ENCODE measurements at places on chromosomes 6 and 20. TPM values are rescaled to one million over a fixed set of nuclear protein-coding genes. Genes with fewer than 3 reads are reported as not detected.

DNA sequence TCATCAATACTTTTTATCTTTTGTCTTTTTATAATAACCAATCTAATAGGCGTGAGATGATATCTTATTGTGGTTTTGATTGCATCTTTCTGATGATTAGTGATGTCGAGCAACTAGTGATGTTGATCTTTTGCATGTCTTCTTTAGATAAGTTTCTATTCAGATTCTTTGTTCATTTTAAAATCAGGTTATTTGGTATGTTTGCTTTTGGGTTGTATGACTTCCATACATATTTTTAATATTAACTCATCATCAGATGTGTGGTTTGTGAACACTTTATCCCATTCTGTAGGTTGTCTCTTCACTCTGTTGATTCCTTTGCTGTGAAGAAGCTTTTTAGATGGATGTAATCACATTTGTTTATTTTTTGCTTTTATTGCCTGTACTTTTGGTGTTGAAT is 295.8 kb downstream of the BCKDHB start:
- no peak for DNase-seq

GRCh38 chr6:17881085-17881858 is 106.2 kb downstream of the KIF13A start:
- DNase-seq, result no peak

- DNase-seq, result no peak
These were observed 24.0 kb downstream of the HLA-DPA1 start for GRCh38 chr6:33049323-33050013.

- peak; percentile 67 for DNase-seq
These were observed 637 bp downstream of the ARID1B start for GRCh38 chr6:156777577-156778453.

Gene LAMP5
- 1.2 TPM for polyA plus RNA-seq

Gene VSTM2L
- polyA plus RNA-seq, result not detected

DNA sequence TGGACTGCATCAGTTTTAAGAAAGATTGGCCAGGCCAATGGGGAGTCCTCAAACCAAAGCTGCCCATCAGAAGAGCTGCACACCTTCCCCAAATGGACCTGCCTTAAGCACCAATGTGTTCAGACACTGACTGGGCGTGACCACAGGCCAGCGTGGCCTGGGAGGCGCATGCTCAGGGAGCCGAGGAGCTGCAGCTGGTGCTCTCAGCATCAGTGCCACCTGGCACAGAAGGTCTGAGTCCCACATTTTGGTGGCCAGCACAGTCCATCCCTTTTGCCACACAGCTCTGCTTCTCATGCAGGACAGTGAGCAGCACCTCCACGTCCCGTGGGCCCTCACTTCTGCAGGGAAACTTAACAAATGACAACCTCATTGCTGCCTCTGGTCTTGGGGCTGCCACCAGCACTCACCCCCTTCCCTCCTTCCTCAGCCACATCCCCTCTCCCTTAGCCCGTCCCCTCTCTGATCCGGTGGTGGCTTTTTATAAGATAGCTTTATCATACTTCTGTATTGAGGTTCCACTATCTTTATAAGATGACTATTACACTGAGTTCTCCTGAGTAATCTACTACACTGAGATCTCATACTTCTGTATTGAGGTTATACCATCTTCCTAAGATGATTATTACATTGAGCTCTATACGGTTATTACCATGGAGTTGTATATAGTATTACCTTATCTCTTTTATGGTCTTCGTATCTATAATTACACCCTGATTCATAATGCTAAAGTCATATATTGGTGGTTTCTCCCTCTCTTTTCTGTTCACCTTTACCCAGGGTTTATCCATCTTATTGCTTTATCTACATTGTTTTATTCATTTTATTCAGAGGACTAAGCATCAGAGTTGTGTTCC is 109.1 kb downstream of the TOX2 start:
- DNase-seq, result no peak

DNA sequence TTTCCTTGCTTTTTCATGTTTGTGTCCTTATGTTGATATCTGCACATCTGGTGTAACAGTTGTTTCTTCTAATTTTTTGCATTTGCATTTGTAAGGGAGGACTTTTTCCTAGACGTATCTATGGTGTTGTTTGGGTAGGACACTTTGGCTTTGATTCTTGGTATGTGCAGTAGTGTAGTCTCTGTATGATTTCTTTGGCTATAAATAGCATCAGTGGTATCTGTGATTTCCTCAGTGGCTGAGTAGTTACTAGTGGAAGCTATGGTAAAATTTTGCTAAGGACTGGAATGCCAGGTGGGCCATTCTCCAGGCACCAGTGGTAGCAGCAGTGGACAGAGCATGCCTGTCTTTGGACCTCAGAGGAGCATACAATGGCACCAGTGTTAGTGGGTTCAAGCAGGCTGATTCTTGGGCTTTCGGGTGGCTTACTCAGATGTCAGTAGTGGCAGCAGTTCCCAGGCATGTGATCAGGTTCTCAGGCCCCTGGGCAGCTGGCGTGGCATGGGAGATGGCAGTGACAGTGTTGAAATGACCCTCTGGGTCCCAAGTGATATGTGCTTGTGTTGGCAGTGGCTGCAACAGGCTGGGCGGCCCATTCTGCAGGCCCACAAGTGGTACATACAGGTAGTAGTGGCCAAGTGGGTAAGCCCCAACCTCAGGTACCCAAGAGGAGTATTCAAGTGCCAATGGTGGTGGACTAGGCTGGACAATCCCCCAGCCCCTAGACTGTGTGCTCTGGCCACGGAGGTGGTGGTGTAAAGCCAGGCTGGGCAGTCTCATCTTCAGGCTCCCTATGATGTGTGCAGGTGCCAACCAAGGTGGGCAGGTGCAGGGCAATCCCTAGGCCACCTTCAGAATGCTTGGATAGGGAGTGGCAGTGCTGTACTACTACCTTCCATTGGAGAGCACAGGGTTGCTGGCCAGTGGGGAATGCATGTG is 54.5 kb downstream of the PLCG1 start:
- DNase-seq, result no peak

Gene PGC
- not detected for polyA plus RNA-seq

GRCh38 chr6:15317934-15318902 is 72.3 kb downstream of the JARID2 start:
- DNase-seq, result no peak

Gene HCRTR2
- polyA plus RNA-seq, result not detected

Gene SLC26A8
- polyA plus RNA-seq, result not detected

- no peak for DNase-seq
These were observed 37.6 kb downstream of the WDR27 start for GRCh38 chr6:169664227-169664626.

GRCh38 chr20:62027116-62027515 is 38.6 kb downstream of the TAF4 start:
- no peak for DNase-seq

Gene ESR1
- polyA plus RNA-seq, result not detected

Gene HSD17B8
- 16.9 TPM for polyA plus RNA-seq

Gene PBOV1
- not detected for polyA plus RNA-seq

DNA sequence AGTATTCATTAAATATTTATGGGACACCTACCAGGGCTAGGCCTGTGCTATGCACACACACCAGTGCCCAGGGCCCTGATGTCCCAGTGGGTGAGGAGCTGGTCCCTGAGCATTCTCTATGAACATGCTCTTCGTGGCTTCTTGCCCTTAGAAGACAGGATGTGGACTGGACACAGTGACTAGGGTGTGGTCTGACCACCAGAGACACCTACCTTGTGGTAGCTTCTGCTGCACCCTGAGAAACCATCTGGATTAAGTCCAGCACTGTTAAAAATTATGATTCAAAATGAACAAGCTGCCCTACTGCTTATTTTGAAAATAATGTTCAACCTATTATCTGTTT is 112.9 kb upstream of the RPS6KA2 start:
- no peak for DNase-seq

Gene TREML2
- 124 TPM for polyA plus RNA-seq

GRCh38 chr6:33850296-33850695 is 46.5 kb upstream of the MLN start:
- no peak for DNase-seq

Gene GSTA3
- polyA plus RNA-seq, result not detected

DNA sequence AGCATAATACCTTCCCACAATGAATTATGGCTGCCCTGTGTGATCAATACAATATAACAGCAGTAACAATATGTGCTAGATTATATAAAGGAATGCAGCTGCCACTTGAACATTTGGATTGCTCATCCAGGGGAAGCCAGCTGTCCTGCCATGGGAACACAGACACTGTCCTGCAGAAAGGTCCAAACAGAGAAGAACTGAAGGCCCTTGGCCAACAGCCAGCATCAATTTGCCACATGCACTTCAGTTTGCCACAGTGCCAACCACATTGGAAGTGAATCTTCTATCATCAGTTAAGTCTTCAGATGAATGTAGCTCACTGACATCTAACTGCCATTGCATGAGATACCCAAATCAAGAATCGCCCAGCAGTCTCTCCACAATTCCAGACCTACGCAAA is 332.4 kb downstream of the PRKN start:
- DNase-seq, result no peak

- DNase-seq, result no peak
These were observed 197.6 kb downstream of the GMDS start for GRCh38 chr6:2047855-2048254.

GRCh38 chr6:6656287-6656686 is 67.8 kb downstream of the LY86 start:
- no peak for DNase-seq

GRCh38 chr6:142303176-142303533 is 1.3 kb downstream of the ADGRG6 start:
- no peak for DNase-seq

Gene OPRM1
- not detected for polyA plus RNA-seq

DNA sequence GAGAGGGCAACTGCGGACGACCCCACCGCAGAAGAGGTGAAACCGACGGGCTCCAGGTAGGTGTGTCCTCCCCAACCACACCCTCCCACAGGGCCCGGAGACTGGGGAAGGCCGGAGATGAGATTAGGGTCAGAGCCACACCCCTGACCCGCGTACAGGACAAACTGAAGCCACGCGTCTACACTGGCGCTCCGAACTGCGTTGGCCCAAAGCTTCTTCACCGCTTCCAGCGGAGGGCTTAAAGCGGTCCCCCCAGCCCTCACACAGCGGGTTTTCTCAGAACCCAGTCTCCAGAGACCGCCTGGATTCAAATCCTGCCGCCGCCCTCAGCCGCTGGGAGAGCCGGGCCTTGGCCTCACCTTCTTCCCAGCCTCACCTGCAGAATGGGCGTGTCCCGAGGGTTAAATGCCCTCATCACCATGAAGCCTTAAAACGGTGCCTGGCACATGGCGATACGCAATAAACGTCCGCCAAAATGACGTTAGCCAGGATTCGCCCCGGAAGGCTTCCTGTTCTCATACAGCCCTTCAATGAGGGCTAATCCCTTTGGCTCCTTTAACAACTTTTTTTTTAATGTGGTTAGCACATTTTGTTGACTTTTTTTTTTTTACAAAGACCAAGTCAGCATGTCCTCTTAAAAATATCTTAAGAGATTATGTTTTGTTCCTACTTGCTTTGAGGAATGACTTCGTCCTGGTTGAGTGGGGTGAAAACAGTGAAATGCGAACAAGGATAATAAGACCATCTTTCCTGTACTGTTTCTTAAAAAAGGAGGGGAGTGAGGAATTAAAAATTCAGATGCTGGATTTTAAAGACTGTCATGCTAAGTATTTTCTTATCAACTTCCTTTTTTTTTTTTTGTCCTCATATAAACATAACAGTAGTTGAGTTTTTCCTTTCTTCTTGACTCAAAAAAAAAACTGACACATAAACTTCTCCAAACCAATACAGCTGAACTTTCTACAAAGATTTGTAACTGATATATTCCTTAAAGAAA is 15.1 kb upstream of the ZNF217 start:
- DNase-seq, result no peak

Gene SCUBE3
- polyA plus RNA-seq, result 0.10 TPM

- DNase-seq, result no peak
These were observed 161.3 kb downstream of the PKHD1 start for GRCh38 chr6:51926125-51926524.

Gene FAM162B
- not detected for polyA plus RNA-seq

DNA sequence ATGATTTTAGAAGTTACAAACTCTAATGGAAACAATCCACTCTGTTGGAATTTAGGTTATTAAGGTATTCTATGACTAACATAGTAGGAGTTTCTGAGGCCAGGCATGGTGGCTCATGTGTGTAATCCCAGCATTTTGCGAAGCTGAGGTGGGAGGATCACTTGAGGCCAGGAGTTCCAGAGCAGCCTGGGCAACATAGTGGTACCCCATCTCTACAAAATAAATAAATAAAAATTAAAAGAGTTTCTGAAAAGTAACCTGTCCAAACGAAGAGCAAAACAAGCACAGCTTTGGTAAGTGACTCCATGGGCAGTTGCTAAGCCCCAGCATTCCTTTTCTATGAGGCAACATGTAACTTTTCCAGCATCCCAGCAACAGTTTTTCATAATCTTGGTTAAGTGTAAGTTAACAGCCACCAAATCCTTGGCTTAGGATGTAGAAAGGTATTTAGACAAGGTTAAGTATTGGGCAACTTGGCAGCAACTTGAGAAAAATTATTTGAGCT is 86.3 kb downstream of the SOX4 start:
- DNase-seq, result no peak

DNA sequence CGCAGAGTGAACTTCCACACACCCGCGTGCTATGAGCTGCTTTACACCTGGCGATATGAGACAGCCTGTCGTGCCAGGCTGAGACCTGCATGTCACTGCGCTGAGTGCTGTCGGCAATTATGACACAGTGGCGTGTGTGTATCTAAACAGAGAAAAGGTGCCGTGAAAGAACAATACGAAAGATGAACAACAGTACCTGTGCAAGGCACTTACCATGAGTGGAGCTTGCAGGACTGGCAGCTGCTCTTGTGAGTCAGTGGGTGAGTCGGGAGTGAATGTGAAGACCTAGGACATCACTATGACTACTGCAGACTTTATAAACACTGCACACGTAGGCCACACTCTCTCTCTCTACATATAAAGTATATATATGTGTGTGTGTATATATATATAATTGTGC is 68.5 kb upstream of the DUSP22 start:
- no peak for DNase-seq

DNA sequence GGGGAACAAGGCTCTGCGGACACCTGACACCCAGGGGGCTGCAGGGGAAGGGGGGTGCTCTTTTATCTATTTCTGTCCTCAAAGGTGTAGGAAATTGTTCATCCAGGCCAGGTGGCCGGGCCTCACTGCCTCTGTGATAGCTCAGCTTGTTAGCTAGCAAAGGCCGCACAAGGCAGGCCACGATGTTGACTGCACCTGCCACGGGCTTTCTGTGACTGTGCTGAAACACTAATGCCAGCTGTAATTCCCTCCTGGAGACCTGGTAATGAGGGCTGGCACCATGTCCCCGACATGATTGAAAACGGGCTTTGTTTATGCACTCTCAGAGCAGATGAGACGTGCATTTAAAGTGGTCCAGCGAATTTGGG is 61.4 kb upstream of the APCDD1L start:
- no peak for DNase-seq

Gene ZC2HC1B
- polyA plus RNA-seq, result not detected

DNA sequence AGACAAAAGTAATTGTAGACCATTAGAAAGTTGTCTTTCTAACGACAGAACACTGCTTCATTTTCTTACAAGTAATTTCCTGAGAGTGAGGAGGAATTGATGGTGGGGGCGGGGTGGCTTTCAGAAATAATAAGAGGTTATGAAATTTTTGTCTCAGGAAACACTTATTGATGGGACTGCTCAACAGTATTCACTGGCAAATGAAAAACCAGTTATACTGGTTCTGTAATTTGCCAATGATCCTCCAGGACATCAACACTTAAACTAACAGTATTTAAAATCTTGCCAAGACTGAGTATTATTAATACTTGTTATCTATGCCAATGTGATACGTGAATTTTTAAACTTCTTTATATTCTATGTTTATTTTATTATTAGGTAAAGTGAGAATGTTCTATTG is 41.8 kb upstream of the FUT9 start:
- DNase-seq, result no peak

Gene ANKRD60
- not detected for polyA plus RNA-seq

GRCh38 chr6:119902681-119903080 is 553.1 kb upstream of the MAN1A1 start:
- DNase-seq, result no peak

All from naive B cell (primary cell).